Brain microvascular endothelial cell (primary cell): ENCODE measurements at places on chromosomes 1 and 21.

DNA sequence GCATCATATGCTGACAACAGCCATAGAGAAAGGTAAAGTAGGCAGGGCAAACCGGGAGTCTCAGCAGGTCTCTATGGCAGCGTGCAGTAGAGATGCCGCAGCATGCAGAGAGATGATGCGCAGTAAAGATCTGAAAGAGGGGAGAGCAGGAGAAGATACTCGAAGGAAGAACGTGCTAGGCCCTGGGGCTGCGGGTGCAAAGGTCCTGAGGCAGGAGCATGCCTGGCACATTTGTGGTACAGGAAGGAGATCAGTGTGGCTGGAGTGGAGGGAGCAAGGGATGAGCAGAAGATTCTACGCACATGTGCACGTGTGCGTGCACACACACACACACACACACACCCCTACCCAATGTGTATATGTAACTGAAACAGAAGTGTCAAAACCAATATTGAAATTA lies 45.0 kb downstream of the ARHGEF10L start:
- DNase-seq: no peak

DNA sequence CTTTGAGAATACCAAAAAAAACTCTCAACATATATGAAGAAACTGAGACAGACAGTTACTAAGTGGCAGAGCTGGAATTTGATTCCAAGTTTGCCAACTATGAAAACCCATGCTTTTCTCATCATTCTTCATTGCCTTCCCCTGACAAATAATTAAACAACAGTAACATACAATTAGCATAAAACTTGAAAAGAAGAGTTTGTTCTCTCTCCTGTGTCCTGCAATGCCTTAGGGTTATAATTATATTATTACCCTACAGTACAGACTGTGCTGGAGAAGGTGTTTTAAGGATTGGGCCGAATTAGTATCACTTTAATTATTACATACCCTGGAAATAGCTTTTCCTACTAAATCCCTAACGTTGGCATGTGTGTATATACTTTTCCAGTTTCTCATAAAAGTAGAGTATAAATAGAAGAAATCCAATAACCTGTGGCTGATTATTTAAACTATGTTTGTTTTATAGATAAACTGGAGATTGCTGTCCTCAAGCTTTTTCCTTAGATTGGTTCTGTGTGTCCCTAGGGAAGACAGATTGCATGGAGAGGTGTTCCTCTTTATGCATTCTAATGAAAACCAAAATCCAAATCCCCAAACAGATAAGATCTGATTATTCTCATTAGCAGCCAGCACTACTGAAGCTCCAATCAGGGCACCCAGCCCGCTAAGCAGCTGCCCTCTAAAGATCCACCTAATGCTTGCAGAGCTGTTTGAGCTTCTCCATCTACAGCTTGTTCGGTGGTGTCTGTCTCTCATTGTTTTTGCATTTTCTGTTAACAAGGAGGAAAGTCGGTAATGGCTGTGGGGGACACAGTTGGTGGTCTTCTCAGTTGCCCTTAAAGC lies 156.3 kb downstream of the TM2D1 start:
- no peak for DNase-seq

GRCh38 chr1:231395998-231396390 lies 26.1 kb downstream of the EGLN1 start:
- no peak for DNase-seq

GRCh38 chr1:38344716-38345115 lies 298.1 kb upstream of the POU3F1 start:
- DNase-seq: no peak

- no peak for DNase-seq
Observed at GRCh38 chr1:15282810-15283474, 35.9 kb downstream of the FHAD1 start.
